WERI-Rb-1 (cell line): ENCODE measurements at places on chromosomes 6 and 20.
A peak's percentile ranks its signal among the peaks of the same experiment; 100 is the strongest.

DNA sequence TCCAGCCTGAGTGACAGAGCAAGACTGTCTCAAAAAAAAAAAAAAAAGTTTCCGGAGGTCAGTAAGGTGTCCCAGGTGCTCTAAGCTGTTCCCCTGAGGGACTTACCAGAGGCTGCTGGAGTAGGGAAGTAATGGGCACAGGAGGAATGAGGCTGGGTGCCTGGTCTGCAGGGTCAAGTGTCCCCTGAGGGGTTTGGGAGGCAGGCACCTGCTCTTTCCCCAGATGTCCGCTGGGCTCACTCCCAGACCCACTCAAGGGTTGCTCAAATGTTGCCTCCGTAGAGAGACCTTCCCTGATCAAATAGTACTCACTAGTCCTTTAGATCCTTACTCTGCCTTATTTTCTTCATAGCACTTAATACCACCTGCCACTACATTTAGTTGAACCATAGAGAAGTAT is 5.4 kb upstream of the MAPK13 start:
- DNase-seq, result no peak

GRCh38 chr20:3815703-3816315 is 4.5 kb upstream of the AP5S1 start:
- no peak for DNase-seq

GRCh38 chr6:78093906-78094305 is 441.1 kb downstream of the MEI4 start:
- DNase-seq, result no peak

GRCh38 chr6:37016995-37017394 is 11.5 kb downstream of the FGD2 start:
- no peak for DNase-seq

DNA sequence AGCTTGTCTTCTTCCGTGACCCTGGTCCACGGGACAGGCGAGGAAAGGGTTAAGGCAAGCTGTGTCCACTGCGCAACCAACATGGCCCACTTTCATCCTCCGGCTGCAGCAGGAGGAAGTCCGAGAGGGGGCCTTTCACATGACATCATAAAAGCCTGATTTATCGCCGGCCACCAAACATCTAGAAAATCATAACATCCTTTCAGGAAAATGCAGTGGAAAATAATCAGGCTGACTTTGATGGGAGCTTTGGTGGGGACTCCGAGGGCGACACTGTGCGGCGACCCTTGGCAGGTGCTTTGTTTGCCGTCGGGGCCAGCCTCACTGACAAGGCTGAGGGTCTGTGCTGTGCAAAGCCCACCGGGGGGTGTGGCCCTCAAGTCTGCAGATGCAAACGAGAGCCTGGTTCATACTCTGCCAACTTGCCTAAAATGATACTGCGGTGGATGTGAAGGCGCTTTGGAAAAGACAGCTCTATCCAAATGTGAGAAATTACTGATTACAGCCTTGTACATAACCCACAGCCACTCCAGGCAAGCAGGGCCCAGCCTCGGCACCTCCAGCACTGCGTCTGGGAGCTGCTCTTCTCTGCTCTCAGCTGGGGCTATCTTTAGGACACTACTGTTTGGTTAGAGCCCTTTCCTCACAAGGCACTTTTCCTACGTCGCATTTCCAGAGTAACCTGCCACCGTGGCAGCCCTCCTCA is 25.7 kb downstream of the FOXC1 start:
- DNase-seq, result no peak

GRCh38 chr6:137320271-137320670 is 101.1 kb upstream of the IFNGR1 start:
- DNase-seq, result no peak

GRCh38 chr20:45408646-45409213 is 641 bp downstream of the DBNDD2 start:
- no peak for DNase-seq

GRCh38 chr6:118542184-118542952 is 5.7 kb upstream of the PLN start:
- DNase-seq, result no peak

DNA sequence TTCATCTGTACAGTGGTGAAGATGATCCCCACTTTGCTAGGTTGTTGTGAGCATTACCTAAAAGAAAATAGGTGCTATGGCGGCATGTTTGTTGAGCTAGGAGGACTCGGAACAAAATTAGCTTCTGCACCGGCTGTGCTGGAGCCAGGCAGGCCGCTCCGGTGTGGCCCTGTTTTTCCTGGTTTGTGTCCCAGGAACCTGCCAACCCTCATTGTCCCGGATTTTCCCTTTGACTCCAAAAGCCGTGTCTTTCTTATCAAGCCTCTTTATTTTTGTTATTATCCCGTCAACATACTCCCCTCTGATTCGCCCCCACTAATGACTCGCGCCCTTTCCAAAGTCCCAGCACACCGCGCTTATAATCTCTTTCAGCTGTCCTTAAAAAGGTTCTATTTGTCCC is 117.0 kb downstream of the MYLK4 start:
- no peak for DNase-seq

DNA sequence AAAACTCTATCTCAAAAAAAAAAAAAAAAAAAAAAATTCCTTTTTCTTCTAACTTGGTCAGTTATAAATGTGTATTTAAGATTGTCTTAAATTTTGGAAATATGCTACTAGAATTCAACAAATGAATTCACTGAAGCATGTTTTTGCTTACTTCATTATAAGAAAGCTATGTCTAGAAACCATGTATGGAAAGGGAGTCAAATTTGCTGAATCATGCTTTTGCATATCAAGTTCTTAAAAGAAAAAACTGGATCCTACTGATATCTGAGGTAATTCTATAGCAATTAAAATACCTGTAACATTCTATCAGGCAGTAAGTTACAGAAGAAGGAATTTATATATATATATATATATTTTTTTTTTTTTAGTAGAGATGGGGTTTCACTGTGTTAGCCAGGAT is 27.7 kb downstream of the AKIRIN2 start:
- DNase-seq, result no peak

DNA sequence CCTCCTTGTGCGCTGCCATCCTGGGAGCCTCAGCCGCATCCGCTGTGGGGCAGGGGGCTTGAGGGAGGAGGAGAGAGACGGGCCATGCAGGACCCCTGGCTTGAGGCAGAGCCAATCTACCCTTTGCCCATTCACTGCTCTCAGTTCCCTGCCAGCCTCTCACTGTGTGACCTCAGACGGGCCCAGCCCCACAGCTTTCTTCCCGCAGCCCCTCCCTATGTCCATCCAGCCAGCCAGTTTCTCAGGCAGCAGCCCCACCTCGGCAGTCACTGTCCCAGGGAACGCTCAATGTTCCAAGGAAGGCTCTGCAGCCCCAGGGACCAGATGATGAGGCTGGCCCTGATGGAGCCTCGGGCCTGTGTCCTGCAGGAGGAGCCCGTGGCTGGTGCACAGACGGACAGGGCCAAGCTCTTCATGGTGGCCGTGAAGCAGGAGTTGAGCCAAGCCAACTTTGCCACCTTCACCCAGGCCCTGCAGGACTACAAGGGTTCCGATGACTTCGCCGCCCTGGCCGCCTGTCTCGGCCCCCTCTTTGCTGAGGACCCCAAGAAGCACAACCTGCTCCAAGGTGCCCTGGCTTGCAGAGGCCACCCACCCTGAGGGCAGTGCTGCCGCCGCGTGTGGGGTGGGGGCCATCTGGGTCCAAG is 3.9 kb upstream of the TNFRSF6B start:
- DNase-seq, result no peak

- no peak for DNase-seq
Measured at GRCh38 chr20:22819112-22819511, 216.0 kb upstream of the SSTR4 start.

GRCh38 chr6:87630746-87631145 is 40.8 kb downstream of the ORC3 start:
- no peak for DNase-seq

DNA sequence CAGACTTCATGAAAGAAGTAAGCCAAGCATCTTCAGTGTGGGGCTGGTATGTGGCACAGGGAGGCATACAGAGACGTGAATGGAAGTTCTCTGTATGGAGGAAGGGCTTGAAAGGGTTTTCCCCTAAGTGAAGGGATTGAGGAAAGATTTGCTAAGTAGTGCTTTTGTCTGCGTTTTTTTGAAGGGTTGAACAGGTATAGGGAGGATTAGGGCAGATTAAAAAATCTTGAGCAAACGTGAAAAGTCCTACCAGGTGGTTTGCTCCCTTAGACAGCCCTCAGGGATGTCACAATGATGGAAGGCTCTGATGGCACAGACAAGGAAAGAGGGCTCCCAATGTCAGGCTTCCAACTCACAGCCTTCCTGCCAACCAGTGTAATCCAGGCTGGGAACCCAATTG is 181.7 kb upstream of the TAB2 start:
- DNase-seq, result peak; percentile 20

DNA sequence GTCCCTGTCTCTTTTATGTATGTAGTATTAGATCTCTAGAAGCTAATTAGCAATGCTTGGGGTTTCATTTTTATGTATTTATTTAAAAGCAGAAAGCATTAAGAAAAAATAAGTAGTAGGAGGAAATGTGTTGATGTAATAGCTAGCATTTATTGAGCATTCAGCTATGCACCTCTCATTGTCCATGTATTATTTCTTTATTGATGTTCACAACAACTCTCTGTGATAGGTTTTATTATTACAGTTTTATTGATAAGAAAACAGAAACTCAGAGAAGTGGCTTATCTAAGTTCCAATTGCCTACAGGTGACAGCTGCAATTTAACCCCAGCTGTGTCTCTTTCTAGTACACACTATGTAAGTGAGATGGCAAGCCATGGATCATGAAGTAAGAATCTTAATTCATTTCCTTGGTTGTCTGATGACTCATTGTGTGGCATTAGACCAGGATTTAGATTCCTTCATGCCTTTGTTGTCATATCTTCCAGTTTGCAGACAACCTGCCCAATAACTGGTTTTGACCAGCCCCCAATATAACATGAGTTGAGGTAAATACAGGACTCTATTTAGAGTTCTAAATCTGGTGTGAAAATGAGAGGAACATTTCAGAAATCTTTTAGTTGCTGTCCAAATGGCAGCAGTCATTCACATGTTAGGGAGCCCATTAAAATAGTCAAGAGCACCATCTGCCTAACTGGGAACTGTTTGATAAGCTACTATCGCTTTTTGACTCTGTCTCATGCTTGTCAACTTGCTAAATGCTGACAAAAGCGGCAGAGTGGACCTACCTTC is 170.8 kb upstream of the PHACTR1 start:
- DNase-seq, result no peak

DNA sequence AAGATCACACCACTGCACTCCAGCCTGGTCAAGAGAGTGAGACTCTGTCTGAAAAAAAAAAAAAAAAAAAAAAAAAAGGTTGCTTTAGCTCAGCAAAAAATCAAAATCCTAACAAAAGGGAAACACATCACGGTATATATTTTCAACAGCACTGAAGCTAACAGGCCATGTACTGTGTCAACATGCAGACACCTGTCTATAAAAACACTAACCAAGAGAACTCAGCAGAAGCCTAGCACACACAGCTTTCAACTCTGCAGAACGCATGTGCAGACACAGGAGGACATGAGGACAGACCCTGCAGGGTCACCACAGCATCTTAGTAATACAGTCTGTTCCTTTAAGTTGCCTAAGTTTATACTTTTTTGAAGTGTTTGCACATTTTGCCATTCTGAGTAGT is 13.5 kb downstream of the NINL start:
- DNase-seq, result no peak

- DNase-seq, result no peak
Measured at GRCh38 chr6:147170269-147170668, 33.9 kb upstream of the STXBP5 start.

GRCh38 chr6:125888989-125889656 is 67.4 kb upstream of the HINT3 start:
- no peak for DNase-seq

DNA sequence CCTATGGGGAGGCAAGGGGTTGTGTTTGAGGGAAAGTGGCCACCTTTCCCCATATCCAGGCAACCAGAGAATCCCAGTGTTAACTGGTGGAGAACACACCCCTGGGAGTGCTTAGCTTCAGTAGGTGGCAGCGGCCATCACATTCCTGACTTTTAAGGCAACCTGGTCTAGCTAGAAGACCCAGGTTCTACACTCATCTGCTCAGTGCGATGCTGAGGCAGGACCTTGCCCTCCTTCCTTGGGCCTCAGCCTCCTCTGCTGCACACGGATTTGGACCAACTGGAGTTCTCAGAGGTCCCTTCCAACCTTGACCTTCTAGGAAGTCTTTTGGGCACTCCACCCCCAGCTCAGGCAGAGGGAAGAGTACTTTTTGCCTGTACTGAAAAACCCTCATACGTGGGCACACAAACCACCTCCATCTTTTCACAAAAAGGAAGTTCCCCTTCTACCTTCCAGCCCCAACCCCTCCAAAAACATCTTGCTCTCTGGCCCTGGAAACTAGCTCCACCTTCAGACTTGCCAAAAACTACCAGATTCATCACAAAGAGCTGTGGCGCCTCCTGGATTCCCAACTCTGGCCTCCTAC is 2.9 kb downstream of the CCND3 start:
- no peak for DNase-seq

- peak; percentile 55 for DNase-seq
Measured at GRCh38 chr6:53986165-53986720, 125.0 kb upstream of the MLIP start.

GRCh38 chr20:36447101-36447500 is 94.2 kb upstream of the MYL9 start:
- no peak for DNase-seq

GRCh38 chr6:37171201-37171969 is 1.4 kb downstream of the PIM1 start:
- peak; percentile 47 for DNase-seq

DNA sequence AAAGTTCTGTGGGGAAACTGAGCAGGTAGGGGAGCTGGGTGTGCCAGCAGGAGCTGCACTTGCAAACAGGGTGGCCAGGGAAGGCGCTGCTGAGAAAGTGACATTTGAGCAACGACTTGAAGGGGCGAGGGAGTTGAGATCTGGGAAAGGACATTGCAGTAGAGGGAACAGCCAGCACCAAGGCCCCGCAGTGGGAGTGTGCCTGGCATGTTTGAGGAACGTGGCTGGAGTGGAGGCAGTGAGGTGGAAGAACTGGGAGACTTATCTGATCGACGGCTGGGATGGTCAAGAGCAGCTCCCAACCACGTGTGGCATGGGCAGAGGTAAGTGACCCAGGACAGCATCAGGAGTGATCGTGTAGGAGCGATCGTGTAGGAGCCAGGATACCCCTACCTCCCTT is 77.3 kb downstream of the TOX2 start:
- no peak for DNase-seq

DNA sequence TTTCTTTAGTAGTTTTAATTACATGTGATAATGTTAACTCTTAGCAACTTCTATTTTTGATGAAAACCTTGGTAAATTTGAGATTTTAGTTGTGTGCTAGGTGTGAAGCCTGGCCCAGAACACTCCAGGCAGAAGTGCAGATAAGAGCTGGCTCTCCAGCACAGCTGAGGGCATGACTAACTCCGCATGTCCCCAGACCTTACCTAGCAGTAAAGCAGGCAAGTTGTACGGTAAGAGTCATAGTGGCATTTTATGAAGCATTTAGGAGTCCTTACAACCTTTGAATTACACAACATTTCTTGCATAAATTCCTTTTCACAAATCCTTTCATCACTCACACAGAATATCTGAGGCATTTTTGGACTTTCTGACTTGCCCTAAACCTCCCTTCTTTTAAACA is 67.2 kb downstream of the OPRM1 start:
- DNase-seq, result no peak

DNA sequence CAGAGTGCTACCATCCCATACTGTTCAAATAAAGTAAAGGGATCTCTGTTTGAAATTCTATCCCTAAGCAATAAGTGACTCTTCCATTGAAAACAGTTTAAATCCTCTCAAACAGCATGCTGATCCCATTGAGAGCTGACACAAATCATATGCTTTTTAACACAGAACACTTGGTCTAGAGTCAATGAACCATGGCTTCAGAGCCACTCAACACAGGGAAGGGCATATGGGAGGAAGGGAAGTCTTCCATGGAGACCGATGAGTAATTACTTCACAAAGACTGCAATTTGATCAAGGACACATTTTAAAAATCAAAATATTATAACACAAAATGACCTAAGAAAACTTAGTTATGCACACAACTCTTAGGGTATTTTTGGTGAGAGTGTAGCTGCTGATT is 1073.0 kb upstream of the MAP3K7 start:
- DNase-seq, result peak; percentile 51
